ENCODE measurements at places on chromosomes 2 and 18. TPM values are rescaled to one million over a fixed set of nuclear protein-coding genes. Genes with fewer than 3 reads are reported as not detected.

DNA sequence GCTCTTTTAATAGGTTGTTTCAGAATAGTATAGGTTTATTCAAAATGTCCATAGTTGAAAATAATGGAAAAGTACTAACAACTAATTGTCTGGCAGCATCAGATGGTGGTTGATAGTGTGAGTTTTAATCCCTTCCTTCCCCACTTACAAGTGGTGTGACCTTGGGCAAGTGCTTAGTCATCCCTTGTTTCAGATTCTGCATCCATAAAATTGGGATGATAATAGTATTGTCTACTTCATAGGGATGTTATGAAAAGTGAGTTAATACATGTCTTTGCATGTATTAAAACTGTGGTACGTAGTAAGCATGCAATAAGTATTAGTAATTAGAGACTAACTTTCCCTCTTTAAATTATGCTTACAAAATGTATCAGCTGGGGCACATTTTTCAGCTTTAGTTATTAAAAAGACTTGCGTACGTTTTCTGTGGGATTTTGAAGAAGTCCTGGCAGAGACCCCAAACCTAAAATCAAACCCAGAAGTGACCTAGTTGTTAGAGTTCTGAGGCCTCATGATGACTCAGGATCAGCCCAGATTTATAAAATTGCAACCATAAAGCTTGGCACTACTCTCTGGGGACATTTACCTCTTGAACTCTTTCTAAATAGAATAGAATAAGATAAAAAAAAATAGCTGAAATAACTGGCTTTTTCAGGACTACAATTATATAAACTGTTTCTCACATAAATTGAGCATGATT, 8.6 kb downstream of the ITGA4 start:
- no peak overlapping the region for H3K4me3 ChIP-seq
- H3K27ac ChIP-seq: no peak overlapping the region
- H3K36me3 ChIP-seq: no peaks in the 10 kb centered on the region
- H3K27me3 ChIP-seq: no peaks in the 10 kb centered on the region

GRCh38 chr2:20665243-20666004, 1.5 kb upstream of the GDF7 start:
- H3K36me3 ChIP-seq: no peaks in the 10 kb centered on the region
- DNase-seq: no peak
- H3K4me3 ChIP-seq: peak overlapping the region; percentile 43
- H3K27me3 ChIP-seq: peaks cover 26% of the 10 kb centered on the region
- no peak overlapping the region for H3K27ac ChIP-seq

GRCh38 chr2:217941886-217942728, 60.7 kb downstream of the TNS1 start:
- H3K27me3 ChIP-seq: peaks cover 3% of the 10 kb centered on the region
- no peaks in the 10 kb centered on the region for H3K36me3 ChIP-seq
- no peak for DNase-seq
- no peak overlapping the region for H3K27ac ChIP-seq
- no peaks in the 10 kb centered on the region for H3K4me1 ChIP-seq

- H3K4me3 ChIP-seq: no peak overlapping the region
- H3K36me3 ChIP-seq: no peaks in the 10 kb centered on the region
- H3K27me3 ChIP-seq: no peaks in the 10 kb centered on the region
- no peak overlapping the region for H3K27ac ChIP-seq
These were observed 80.5 kb downstream of the LYPD6 start for GRCh38 chr2:149410701-149411484.

GRCh38 chr2:182110347-182110746, 124.7 kb downstream of the PPP1R1C start:
- H3K4me3 ChIP-seq: no peak overlapping the region
- no peaks in the 10 kb centered on the region for H3K36me3 ChIP-seq
- no peak overlapping the region for H3K27ac ChIP-seq
- no peaks in the 10 kb centered on the region for H3K4me1 ChIP-seq

- no peaks in the 10 kb centered on the region for H3K27me3 ChIP-seq
- no peak overlapping the region for H3K27ac ChIP-seq
- no peak overlapping the region for H3K4me3 ChIP-seq
- DNase-seq: no peak
- H3K36me3 ChIP-seq: no peaks in the 10 kb centered on the region
These were observed 513.9 kb upstream of the MEX3C start for GRCh38 chr18:51711298-51711889.

- no peaks in the 10 kb centered on the region for H3K36me3 ChIP-seq
- H3K4me1 ChIP-seq: no peaks in the 10 kb centered on the region
- DNase-seq: no peak
- H3K27ac ChIP-seq: no peak overlapping the region
These were observed 2.8 kb downstream of the MSH2 start for GRCh38 chr2:47405757-47406156.

GRCh38 chr2:215324811-215325210, 13.0 kb downstream of the ATIC start:
- no peak overlapping the region for H3K27ac ChIP-seq
- peaks cover 24% of the 10 kb centered on the region for H3K36me3 ChIP-seq
- no peak overlapping the region for H3K4me3 ChIP-seq
- H3K27me3 ChIP-seq: no peaks in the 10 kb centered on the region

- H3K4me1 ChIP-seq: no peaks in the 10 kb centered on the region
- DNase-seq: no peak
- H3K27me3 ChIP-seq: no peaks in the 10 kb centered on the region
These were observed 54.5 kb downstream of the FAM124B start for GRCh38 chr2:224347176-224348051.

- DNase-seq: no peak
- H3K27me3 ChIP-seq: no peaks in the 10 kb centered on the region
- no peak overlapping the region for H3K27ac ChIP-seq
- H3K4me3 ChIP-seq: no peak overlapping the region
These were observed 28.6 kb upstream of the NEMP2 start for GRCh38 chr2:190563109-190563508.

- no peaks in the 10 kb centered on the region for H3K36me3 ChIP-seq
- H3K4me3 ChIP-seq: no peak overlapping the region
- no peaks in the 10 kb centered on the region for H3K4me1 ChIP-seq
- no peak for DNase-seq
- no peak overlapping the region for H3K27ac ChIP-seq
These were observed 39.6 kb downstream of the MBD2 start for GRCh38 chr18:54184836-54185235.

- no peak overlapping the region for H3K4me3 ChIP-seq
- no peaks in the 10 kb centered on the region for H3K4me1 ChIP-seq
- no peak for DNase-seq
These were observed 98.8 kb downstream of the TRABD2A start for GRCh38 chr2:84781942-84782716.

GRCh38 chr18:43130716-43131260, 15.3 kb upstream of the RIT2 start:
- no peaks in the 10 kb centered on the region for H3K36me3 ChIP-seq
- H3K4me1 ChIP-seq: no peaks in the 10 kb centered on the region
- H3K27ac ChIP-seq: no peak overlapping the region
- no peak for DNase-seq
- no peak overlapping the region for H3K4me3 ChIP-seq

- no peak overlapping the region for H3K27ac ChIP-seq
- H3K4me1 ChIP-seq: no peaks in the 10 kb centered on the region
- DNase-seq: no peak
- H3K4me3 ChIP-seq: no peak overlapping the region
These were observed 17.9 kb downstream of the LCT start for GRCh38 chr2:135818937-135819610.

DNA sequence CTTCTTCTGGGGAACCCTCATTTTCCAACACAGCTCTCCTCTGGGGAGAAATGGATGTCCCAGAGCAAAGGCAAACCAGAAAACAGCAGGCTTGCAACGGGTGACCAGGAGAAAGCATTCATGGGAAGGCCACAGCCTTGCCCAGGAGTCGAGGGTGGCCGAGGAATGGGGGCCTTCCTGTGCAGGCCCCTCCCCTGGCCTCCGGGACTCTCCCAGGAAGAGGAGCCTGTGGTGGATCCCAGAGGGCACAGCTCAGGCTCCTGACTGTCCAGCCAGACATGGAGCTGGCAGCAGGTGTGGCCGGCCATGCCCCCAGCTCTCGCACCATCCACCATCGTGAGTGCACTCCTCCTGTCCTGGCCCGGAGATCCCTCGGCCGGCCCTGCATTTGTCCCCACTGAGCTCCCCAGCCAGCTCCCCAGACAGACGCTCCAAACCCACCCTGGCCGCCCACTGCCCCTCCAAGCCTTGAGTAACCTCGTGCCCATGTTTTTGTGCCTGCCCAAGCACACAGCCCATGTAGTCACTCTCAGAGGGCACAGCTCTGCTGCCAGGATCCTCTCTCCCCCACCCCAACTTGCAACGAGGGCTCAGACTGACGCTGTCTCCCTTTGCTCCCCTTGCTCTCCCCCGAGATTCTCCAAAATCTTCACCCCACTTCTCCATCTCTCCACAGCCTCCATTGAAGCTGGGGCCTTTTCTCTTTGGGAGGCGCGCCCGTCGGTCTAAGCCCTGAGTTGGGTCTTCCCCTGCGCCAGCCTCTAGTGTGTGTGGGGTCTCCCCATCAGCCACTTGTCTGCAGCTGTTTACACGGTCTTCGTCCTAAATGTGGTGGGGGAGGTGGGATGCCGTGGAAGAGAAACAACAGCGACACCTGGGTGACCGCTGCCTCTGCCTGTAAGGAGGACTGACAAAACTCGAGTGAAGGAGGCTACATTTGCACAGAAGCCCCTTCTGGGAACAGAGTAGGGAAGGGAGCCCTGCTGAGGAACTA, 9.8 kb downstream of the PRLH start:
- no peak for DNase-seq
- H3K4me1 ChIP-seq: peaks cover 9% of the 10 kb centered on the region
- no peak overlapping the region for H3K27ac ChIP-seq
- H3K4me3 ChIP-seq: no peak overlapping the region

GRCh38 chr2:241568726-241569125, 10.2 kb downstream of the BOK start:
- no peak overlapping the region for H3K4me3 ChIP-seq
- H3K27ac ChIP-seq: no peak overlapping the region
- no peak for DNase-seq
- peaks cover 11% of the 10 kb centered on the region for H3K4me1 ChIP-seq
- no peaks in the 10 kb centered on the region for H3K27me3 ChIP-seq
- H3K36me3 ChIP-seq: no peaks in the 10 kb centered on the region

DNA sequence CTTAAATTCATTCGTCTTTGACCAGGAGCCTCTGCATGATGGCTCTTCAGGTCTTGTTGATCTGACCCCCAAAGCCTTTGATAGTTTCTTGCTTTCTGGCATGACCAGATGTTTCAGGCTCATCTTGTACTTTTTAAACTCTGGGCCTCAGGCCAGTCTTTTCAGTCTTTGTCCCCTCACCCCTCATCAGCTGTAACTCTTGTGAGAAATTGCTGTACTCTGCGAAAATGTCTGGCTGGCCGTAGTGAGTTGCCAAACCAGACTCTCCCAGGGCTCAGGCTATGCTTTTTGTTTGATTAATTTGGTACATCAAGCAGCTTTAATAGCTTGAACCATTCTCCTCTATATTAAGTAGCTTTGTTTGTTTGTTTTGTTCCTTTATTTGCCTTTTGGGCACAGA, 75.9 kb downstream of the BABAM2 start:
- H3K4me3 ChIP-seq: no peak overlapping the region
- DNase-seq: no peak
- no peaks in the 10 kb centered on the region for H3K4me1 ChIP-seq
- no peaks in the 10 kb centered on the region for H3K27me3 ChIP-seq

DNA sequence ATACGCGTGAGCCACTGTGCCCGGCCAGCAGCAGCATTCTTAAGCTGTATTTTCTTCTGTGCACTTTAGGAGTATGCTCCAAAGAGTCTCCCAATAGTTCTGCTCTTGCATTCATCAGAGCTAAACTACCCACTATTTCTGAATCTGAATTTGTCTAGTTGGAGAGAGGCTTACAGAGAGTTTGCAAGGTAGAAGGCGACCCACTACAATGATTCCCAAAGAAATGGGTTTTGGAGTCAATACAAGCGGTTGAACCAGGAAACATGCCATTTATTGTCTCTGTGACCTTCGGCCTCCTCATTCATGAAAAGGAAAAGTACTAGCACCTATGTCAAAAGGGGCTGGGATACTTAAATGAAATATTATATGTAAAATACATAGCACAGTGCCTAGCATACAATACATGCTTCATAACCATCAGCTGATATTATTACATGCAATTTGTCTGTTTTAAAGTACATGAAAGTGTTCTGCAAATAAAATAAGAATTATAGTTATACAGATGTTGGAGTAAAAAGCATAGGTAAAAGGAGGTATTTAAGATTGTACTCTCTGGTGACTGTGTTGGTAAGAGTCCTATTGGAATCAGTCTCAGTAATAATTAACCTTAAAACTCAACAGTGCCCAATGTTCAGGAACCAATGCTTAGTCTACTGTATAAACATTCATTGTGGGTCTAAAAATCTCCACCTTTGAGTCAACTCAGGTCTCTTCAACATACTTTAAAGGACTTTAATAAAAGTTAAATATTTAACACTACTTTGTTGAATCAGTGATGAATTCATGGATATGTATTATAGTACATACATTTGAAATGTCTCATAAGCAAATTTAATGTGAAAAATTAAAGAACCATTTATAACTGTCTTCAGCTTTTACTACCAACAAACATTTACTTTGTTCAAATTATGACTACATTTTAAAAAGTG, 89.8 kb upstream of the GRB14 start:
- no peaks in the 10 kb centered on the region for H3K4me1 ChIP-seq
- no peaks in the 10 kb centered on the region for H3K36me3 ChIP-seq
- no peak overlapping the region for H3K27ac ChIP-seq
- no peak overlapping the region for H3K4me3 ChIP-seq
- no peaks in the 10 kb centered on the region for H3K27me3 ChIP-seq

GRCh38 chr2:236782938-236783337, 213.3 kb downstream of the ACKR3 start:
- H3K36me3 ChIP-seq: no peaks in the 10 kb centered on the region
- DNase-seq: no peak
- no peak overlapping the region for H3K4me3 ChIP-seq
- H3K27ac ChIP-seq: no peak overlapping the region
- H3K27me3 ChIP-seq: peaks cover 3% of the 10 kb centered on the region

GRCh38 chr2:60118061-60118460, 435.4 kb downstream of the BCL11A start:
- H3K36me3 ChIP-seq: no peaks in the 10 kb centered on the region
- H3K27ac ChIP-seq: no peak overlapping the region
- no peaks in the 10 kb centered on the region for H3K27me3 ChIP-seq
- H3K4me1 ChIP-seq: no peaks in the 10 kb centered on the region
- DNase-seq: no peak
- no peak overlapping the region for H3K4me3 ChIP-seq

DNA sequence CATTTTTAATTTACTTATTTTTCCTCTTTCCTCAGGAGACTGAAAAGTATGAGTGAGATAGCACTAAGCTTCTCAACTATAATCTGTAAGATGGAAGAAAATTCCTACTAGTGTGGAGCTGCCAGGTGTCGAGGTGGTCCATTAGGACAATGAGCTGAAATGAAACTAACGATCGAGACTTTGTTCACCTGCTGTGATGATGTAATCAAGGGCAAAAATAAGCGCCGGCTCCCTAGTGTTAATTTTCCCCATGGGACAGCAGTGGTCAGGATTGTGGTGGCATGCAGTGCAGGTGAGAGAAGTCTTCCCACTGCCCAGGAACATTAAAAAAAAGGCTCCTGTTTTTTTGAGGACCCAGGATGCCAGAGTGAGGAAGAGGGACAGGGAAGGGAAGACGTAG, 859.1 kb upstream of the GCFC2 start:
- DNase-seq: no peak
- no peaks in the 10 kb centered on the region for H3K27me3 ChIP-seq
- H3K4me3 ChIP-seq: peak overlapping the region; percentile 27
- no peaks in the 10 kb centered on the region for H3K4me1 ChIP-seq
- H3K27ac ChIP-seq: no peak overlapping the region

Gene ZNF142
- 31.3 TPM for total RNA-seq

Gene RAD51AP2
- not detected for total RNA-seq

Gene TRIM54
- 0.21 TPM for total RNA-seq

Gene STARD6
- not detected for total RNA-seq

Gene VIL1
- total RNA-seq: 0.18 TPM

Gene IFIH1
- 15.4 TPM for total RNA-seq

Gene FEV
- total RNA-seq: not detected

Gene IL36A
- total RNA-seq: not detected

Gene CSRNP3
- total RNA-seq: not detected

Gene TSPYL6
- total RNA-seq: not detected

Gene MFSD2B
- total RNA-seq: 0.23 TPM

Gene CD226
- 0.95 TPM for total RNA-seq

Gene COL5A2
- 144 TPM for total RNA-seq
